Activated CD4-positive, alpha-beta T cell treated with anti-CD3 and anti-CD28 coated beads for 4 hours (primary cell): ENCODE measurements at places on chromosomes 12 and 14.

- DNase-seq: no peak
Measured at GRCh38 chr12:117052386-117053049, 46.7 kb downstream of the TESC start.

GRCh38 chr14:96081767-96082400 is 42.7 kb downstream of the C14orf132 start:
- no peak for DNase-seq

DNA sequence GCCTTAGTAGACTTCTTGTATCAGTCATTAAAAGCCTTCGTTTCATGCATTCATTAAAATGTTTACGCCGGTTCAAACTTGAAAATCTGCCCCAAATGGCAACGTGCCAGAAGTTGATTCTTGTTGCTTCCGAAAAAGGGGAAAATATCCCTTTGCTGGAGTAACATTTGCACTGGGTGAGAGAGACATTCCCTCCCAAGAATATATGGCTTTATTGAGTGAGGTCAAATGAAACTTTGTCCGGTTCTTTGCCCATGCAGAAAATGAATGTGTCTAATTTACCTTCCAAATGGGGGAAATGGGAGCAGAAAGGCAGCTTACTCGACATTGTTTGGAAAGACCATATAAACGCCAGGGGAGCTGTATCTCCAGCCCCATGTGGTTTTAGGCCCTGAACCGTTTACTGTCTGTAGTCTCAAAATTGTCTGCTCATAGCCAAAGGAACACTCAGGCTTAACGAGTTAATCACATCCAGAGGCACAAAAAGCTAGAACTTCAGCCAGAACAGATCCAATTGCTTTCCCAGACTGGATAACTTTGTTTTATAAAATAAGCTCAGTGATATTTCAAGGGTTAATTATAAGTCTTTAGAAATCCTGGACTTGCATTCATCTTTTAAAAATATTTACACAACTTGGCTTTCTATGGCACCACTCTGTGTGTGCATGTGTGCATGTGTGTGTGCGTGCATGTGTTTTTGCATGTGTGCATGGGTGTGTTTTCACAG is 2.9 kb upstream of the EMP1 start:
- DNase-seq: no peak

- no peak for DNase-seq
Measured at GRCh38 chr12:27226407-27226929, 17.6 kb upstream of the STK38L start.

DNA sequence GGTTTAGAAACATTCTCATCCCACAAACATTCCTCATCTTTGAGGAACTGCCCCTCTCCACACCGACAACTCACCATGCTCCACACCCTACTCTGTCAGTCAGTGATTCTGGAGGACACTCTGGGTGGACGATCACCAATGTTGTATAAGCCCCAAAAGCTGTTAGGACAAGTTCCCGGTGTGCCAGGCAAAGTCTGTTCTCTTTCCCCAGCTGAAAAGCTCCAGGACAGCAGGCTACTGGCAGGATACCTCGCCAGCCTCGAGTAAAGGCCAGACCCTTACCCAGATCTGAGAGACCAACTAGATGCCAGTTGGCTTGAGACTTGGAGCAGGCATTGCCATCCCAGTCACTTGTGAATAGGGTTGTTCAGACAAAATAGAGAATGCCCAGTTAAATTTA is 12.0 kb downstream of the KRT5 start:
- DNase-seq: no peak

GRCh38 chr12:57729321-57729844 is 9.2 kb downstream of the AGAP2 start:
- DNase-seq: no peak

- DNase-seq: no peak
Measured at GRCh38 chr12:6266541-6266966, 43.9 kb upstream of the PLEKHG6 start.

DNA sequence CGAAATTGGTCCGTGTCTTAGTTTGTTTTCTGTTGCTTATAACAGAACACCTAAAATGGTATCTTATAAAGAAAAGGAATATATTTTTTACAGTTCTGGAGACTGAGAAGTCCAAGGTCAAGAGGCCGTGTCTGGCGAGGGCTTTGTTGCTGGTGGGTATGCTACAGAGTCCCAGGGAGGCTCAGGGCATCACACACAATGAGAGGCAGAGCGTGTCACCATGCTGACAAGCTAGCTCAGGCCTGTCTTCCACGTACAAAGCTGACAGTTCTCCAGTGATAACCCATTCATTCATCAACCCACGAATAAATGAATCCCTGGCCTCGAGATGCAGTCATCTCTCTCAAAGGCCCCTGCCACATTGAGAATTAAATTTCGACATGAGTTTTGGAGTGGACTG is 56.7 kb upstream of the AEBP2 start:
- no peak for DNase-seq

DNA sequence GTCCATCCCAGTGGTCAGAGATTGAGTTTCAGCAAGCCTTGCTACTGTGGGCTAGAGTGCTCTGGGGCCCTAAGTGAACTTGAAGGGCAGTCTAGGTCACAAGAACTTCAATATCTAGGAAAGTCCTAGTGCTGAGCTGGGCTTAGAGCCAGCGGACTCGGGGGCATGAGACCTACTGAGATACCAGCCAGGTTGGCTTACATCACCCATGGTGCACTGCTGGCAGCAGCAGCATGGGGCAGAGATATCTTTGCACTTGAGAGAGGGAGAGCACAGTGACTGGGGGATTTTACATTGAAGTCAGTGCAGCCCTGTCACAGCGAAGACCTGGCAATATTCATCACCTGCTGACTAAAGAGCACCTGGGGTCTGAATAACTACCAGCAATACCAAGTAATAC is 158.3 kb upstream of the PRKD1 start:
- no peak for DNase-seq

DNA sequence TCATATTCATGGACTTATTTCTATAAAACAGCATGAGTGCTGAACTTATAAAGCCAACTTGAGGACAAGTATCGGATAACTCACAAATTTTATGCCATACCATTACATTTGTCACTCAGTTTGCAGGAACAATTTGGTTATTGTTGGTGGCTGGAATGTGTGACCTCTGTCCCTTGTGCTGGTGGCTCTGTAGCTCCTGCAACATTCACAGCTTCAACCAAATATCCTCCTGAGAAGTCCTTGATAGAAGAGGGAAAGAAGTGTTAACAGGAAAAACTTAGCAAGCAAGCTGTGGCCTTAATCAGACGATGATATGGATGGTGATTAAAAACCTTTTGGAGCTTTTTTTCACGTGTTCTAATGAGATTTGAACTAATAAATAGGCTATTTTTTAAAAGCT is 61.0 kb upstream of the DNM1L start:
- no peak for DNase-seq

DNA sequence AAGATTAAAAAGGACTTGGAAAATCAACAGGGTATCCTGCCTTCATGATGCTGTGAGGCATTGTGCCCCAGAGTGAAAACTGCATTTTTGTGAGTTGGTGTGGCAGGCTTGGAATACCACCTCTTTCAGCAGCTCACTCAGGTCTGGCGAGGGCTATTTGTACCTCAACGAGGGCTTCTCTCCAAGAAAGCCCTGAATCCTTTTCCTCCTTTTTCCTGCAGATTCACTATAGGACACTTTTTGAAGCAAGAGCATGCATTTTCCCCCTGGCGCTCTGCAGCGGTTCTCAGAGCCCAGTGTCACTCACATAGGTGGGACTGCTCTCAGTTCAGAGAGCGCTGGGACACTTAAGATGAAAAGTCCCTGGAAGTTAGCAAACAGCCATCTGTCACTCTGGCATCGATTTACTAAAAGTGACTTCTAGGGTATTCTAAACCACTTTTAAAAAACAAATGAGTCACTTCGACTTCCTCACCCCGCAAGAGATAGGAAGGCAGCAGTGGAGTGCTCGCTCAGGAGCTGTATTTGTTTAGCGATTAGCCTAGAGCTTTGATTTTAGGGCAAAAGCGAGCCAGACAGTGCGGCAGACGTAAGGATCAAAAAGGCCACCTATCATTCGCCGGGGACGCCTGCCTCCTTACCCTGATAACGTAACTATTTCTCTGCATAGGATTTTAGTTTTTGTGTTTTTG is 782 bp upstream of the LGR5 start:
- no peak for DNase-seq

DNA sequence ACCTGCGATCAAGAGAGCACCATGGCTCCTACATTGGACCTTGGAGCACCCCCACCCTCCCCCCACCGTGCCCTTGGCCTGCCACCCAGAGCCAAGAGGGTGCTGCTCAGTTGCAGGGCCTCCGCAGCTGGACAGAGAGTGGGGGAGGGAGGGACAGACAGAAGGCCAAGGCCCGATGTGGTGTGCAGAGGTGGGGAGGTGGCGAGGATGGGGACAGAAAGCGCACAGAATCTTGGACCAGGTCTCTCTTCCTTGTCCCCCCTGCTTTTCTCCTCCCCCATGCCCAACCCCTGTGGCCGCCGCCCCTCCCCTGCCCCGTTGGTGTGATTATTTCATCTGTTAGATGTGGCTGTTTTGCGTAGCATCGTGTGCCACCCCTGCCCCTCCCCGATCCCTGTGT is 1.8 kb upstream of the RNU7-1 start:
- DNase-seq: no peak
